ENCODE measurements at places on chromosomes 2 and 18.

GRCh38 chr2:134240061-134240460 is 13.8 kb upstream of the MGAT5 start:
- DNase-seq = no peak

DNA sequence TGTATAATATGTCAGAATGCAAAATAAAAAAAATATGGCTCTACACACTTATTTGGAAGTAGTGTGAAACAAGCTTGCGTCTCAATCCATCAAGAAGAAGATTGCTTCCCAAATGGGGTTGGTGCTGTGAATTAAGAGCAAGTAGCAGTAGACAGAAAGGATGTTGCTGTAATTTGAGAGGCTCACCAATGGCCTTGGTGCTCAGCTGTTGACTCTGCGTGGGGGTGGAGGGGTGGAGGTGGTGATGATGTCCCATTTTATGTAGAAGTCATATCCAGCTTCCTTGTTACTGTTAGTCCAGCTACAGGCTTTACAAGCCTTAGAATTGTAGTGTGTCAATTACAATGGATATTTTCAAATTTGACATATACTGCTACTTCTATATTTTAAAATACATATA is 223.4 kb upstream of the RND3 start:
- no peak for DNase-seq

GRCh38 chr18:3789525-3789924 is 339.6 kb downstream of the TGIF1 start:
- no peak for DNase-seq

- no peak for DNase-seq
Measured at GRCh38 chr2:149084924-149085795, 46.7 kb downstream of the LYPD6B start.

- no peak for DNase-seq
Measured at GRCh38 chr18:40642692-40643229, 1312.3 kb upstream of the PIK3C3 start.

- no peak for DNase-seq
Measured at GRCh38 chr2:21836261-21836660, 712.5 kb downstream of the TDRD15 start.

GRCh38 chr18:43113220-43113895 is 2.1 kb downstream of the RIT2 start:
- DNase-seq = no peak

DNA sequence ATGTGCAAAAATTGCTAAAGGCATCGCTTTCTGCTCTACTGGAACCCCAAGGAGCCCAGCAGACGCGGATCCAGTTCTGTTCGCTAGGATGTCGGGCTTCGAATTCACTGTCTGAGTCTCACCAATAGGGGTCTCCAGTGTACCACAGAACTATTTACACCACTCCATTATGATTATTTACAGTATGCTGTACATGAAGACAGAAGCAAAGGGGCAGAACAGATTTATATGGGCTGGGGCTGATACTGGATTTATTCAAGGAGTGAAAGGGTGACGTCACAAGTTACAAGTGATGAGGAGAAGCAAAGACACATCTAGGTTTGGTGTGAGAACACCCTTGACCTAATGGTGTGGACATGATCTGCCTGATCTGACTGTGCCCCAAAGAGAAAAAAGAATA is 185.3 kb upstream of the ATP5MC3 start:
- peak; percentile 61 for DNase-seq
